ENCODE measurements at places on chromosomes 13 and 19.
A peak's percentile ranks its signal among the peaks of the same experiment; 100 is the strongest.

DNA sequence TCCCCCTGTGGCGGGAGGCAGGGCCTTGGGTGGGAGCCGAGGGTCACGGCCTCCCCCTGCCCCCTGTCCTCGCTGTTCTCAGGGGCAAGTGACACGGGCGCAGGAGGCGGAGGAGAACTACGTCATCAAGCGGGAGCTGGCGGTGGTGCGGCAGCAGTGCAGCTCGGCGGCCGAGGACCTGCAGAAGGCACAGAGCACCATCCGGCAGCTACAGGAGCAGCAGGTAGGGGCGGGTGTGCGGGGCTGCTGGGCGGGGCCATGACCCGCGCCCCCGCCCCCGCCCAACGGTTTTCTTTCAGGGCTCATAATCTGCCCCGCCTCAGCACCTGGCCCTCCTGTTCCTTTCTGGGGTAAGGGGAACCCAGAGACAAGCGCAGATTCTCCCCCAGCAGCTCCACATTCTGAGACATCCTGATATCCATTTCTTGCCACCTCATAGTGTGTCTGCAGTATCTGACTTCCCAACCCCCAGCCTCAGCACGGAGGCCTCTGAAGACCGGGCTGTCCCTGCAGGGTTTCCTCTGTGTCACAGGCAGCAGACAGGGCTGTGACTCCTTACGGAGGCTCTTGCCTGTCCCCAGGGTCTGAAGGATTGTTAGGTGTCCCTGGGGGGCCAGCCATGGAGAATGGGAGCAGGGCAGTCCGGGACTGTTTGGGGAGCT is 15.9 kb downstream of the PRR36 start:
- no peak for DNase-seq

DNA sequence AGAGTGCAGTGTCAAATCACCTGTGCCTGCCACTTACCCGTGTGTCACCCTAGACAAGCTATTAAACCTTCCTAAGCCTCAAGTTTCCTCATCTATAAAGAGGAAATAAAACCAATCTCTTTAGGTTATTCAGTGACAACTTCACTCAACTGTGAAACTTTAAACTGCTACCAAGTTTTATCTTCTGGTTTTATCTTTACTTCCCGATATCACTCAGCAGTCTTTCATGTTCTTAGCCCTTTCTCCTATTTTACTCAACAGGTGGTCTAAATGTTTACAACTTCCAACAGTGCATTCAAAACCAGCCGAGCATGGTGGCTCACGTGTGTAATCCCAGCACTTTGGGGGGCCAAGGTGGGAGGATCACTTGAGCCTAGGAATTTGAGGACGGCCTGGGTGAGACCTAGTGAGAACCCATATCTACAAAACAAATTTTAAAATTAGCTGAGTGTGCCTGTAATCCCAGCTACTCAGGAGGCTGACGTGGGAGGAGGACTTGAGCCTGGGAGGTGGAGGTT is 59.6 kb downstream of the GPALPP1 start:
- DNase-seq = no peak

- DNase-seq = no peak
These were observed 18.1 kb upstream of the LRP3 start for GRCh38 chr19:33175886-33176669.

DNA sequence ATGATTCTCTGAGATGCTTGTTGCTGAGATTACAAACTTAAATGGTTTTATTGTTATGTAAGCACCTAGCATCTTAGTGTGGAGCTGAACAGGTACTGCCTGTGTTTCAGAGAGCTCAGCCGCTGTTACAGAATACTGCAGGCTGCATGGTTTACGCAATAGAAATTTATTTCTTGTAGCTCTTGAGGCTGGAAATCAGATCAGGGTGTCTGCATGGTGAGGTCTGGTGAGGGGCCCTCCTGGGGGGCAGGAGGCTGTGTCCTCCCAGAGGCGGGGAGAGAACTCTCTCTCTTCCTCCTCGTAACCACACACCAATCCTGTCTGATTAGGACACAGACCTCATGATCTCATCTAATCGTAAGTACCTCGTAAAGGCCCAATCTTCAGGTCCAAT is 13.1 kb downstream of the ATP11A start:
- no peak for DNase-seq

DNA sequence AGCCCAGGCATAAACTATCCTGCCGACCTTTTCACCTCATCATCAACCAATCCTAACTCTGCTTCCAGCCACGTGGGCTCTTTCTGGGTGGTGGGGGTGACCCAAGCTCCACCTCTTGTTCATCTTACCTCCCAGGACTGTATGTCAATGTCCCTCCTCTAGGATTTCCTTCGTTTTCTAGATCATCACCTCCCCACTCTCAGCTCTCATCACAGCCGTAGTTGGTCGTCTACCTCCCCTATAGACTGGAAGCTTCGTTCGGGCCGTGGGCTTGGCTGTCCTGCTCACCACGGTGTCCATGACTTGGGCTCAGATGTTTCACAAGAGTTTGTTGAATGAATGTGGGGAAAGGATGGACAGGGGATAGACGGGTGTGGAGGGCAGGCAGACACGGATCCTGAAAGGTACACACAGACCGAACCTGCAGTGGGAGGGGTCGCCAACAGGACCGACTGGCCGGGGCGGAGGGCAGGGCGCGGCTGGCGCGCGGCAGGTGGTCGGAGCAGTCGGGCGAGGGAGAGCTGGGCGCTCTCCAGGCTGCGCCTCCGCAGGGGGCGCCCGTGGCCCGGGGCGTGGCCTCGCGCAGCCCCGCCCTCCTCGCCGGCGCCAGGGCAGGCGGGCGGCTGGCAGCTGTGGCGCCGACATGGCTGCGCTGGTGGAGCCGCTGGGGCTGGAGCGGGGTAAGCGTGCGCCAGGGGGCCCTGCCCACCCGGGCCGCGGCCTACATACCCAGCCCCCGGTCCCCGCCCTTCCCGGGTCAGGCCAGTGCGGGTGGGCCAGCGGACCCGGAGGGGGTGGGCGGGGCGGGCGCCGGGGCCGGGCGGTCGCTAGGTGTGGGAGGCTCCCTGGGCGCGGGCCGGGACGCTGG is at the start of gene LIN7B:
LIN7B (plus strand) TSS at position 609 of the 868 bp plus-strand sequence; CDS start at position 644, 35 bp downstream.
- DNase-seq = peak; percentile 66

- no peak for DNase-seq
These were observed 607.6 kb downstream of the PCDH17 start for GRCh38 chr13:58238972-58239773.

DNA sequence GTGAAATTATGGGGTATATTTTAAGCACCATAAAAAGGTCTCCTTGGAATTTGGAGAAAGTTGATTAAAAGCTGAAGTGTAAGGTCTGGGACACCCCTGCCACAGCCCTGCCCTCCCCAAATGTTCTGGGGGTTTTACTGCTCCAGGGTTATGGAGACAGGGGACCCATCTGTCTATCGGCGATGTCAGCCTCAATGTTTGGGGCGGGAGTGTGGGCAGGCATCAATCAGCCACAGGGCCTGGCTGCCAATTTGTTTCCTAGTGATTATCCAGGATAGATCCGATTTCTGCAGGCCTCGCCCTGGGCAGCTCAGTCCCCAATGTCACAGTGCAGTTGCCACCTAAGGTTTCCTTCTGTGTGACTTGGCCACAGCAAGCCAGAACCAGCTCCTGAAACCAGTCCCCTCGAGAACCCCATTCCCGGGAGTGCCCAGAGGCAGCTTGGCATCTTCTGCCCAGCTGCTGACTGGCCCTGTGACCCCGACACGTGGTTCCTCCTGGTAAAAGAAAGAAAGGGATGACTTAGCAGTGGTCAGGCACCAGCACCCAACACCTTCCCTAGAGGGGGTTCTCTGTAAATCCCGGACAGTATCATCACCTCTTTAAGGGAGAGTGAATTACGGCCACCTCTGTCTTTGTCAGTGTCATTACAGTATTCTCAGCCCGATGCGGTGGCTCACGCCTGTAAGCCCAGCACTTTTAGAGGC is 41.6 kb downstream of the MYO9B start:
- no peak for DNase-seq

DNA sequence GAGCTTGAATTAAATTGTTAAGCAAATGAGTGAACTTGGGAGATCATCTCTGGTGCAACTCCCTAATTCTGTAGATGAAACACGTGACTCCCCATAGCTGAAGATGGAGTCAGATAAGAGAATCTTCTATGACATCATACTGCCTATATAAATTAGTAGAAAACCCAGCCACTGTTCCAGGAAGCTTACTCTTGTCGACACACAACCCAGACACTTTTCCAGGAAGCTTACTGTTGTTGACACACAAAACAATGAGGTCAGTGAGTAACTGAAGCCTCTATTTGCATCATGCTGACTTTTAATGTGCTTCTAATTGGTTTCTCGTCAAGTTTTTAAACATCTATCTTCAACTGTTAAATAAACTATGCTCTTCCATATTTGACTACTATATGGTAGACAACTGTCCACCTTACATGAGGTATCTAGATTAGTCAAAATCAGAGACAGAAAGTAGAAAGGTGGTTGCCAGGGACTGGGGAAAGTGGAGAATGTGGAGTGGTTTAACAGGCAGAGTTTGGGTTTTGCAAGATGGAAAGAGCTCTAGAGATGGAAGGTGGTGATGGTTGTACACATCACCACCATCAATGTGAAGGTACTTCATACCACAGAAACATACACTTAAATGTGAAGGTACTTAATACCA is 168.2 kb downstream of the FGF14 start:
- no peak for DNase-seq

GRCh38 chr13:23810685-23811240 is 78.4 kb downstream of the MIPEP start:
- DNase-seq = no peak
